ENCODE measurements at places on chromosomes 2 and 18. TPM values are rescaled to one million over a fixed set of nuclear protein-coding genes. Genes with fewer than 3 reads are reported as not detected.

DNA sequence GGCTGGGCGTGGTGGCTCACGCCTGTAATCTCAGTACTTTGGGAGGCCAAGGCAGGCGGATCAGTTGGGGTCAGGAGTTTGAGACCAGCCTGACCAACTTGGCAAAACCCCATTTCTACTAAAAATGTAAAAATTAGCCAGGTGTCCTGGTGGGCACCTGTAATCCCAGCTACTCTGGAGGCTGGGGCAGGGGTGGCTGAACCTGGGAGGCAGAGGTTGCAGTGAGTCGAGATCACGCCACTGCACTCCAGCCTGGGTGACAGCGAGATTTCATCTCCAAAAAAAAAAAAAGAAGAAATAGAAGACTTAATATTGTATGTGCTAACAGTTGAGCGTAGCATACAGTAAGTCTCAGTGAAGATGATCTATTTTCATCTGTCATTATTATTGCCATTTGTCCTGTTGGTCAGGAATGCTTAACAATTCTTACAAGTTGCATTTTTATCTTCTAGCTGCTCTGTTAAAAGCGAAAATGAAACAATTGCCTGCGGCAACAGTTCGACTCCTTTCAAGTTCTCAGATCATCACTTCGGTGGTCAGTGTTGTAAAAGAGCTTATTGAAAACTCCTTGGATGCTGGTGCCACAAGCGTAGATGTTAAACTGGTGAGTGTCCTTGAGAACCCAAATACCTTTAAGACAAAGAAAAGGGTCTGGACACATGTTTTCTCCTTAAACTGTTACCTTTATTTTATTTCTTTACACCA is 7.2 kb downstream of the PMS1 start:
- H3K27ac ChIP-seq: peak overlapping the region; percentile 65
- H3K4me1 ChIP-seq: peaks cover 31% of the 10 kb centered on the region
- H3K4me3 ChIP-seq: peak overlapping the region; percentile 68
- H3K27me3 ChIP-seq: no peaks in the 10 kb centered on the region
- DNase-seq: peak; percentile 37

Gene STEAP3
- total RNA-seq: not detected

Gene UGT1A4
- not detected for total RNA-seq

Gene AQP12A
- total RNA-seq: not detected

DNA sequence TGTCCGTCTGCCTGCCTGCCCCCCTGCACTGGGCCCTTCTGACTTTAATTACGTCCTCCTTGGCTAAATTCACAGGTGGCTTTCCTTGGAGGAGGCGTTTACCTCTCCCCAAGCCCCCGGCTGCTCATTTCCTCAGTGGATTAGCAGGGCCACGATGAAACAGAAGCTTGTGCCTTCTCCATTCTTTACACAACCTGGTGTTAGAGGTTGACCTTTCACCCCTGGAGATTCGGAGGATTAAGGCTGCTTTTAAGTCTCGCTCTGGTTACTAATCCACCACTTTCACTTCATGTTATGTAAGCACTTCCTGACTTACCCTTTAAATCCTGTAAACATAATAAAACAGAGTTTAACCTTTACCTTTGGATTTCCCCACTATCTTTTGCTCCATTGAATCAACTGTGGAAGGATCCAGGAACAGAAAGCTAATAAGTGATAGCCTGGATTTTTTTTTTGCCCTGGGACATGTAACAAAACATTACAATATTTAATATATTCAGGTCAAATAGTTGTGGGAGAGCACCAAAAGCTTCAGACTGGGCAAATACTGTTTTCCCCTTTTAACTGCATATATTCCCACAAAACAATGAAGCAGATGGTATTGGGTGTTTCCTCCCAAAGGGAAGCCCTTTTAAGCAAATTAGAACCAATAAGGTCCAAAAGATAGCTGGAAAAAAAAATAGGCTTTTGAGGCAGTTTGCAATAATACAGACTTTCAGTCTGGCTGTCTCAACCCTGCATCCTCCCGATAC is 370.2 kb downstream of the EN1 start:
- H3K4me1 ChIP-seq: no peaks in the 10 kb centered on the region
- H3K27ac ChIP-seq: no peak overlapping the region
- no peaks in the 10 kb centered on the region for H3K27me3 ChIP-seq
- H3K36me3 ChIP-seq: no peaks in the 10 kb centered on the region
- no peak overlapping the region for H3K4me3 ChIP-seq
- no peak for DNase-seq

GRCh38 chr2:35503738-35504199 is 851.8 kb upstream of the CRIM1 start:
- H3K36me3 ChIP-seq: no peaks in the 10 kb centered on the region
- H3K4me1 ChIP-seq: no peaks in the 10 kb centered on the region
- no peak overlapping the region for H3K4me3 ChIP-seq
- no peaks in the 10 kb centered on the region for H3K27me3 ChIP-seq

GRCh38 chr2:25490217-25490616 is 148.5 kb upstream of the DNMT3A start:
- no peak for DNase-seq
- H3K4me3 ChIP-seq: no peak overlapping the region
- H3K36me3 ChIP-seq: peaks cover 3% of the 10 kb centered on the region

DNA sequence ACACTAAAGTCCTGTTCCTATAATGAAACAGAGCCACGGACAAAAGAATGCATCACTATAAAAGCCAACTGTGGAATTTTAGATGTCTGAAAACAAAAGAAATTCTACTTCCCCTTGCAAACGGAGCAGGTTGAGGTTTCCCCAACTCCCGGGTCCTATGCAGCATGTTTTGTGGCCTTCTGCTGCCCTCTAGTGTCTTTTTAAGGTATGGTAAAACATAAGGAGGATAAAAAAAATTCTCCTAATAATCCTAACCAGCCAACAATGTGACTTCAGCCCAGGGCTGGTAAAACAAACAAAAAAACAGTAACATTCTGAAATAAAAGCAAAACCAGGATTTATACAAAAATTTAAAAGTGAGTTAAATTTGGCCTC is 539.5 kb downstream of the NRXN1 start:
- no peak overlapping the region for H3K27ac ChIP-seq
- no peak overlapping the region for H3K4me3 ChIP-seq
- H3K36me3 ChIP-seq: no peaks in the 10 kb centered on the region
- H3K27me3 ChIP-seq: peaks cover 3% of the 10 kb centered on the region
- peaks cover 14% of the 10 kb centered on the region for H3K4me1 ChIP-seq

- peaks cover 71% of the 10 kb centered on the region for H3K4me1 ChIP-seq
- no peak overlapping the region for H3K27ac ChIP-seq
- H3K27me3 ChIP-seq: peaks cover 9% of the 10 kb centered on the region
Measured at GRCh38 chr2:96533292-96534073, 3.1 kb upstream of the ARID5A start.

DNA sequence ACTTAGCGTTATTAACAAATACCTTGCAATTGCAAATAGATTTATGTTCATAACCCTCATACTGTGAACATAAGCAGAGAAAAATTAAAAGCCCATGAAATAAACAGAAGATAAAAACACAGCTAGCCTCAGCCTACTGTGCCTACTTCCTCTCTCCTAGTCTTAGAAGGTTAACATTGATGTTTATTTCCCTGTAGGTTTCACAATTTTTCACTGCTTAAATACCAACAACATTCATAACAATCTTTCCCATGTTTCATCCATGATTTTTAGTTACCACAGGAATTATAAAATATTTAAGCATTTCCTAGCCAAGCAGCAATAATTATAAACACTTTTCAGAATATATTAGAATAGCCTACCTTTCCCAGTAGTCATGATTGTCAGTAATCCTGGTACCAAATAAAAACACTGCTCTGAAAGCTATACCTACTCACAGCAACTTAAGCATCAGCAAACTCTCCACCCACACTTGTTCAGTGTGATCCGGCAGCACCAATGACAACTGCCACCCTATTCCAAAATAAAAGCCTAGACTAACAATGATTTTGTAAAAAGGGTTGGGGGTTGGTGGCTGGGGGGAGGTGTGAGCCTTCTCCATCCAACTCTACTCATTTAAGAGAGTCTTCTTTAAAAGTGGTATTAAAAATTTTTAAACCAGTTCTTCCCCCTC is 40.6 kb upstream of the RNU4ATAC start:
- no peak overlapping the region for H3K4me3 ChIP-seq
- peaks cover 23% of the 10 kb centered on the region for H3K4me1 ChIP-seq
- peaks cover 19% of the 10 kb centered on the region for H3K36me3 ChIP-seq
- DNase-seq: no peak

Data from activated CD4-positive, alpha-beta memory T cell treated with anti-CD3 and anti-CD28 coated beads, Interleukin-2, amount 10 ng/mL, durations not matched to agents 7 days and 5 days (primary cell).